ENCODE measurements at places on chromosomes 5 and 9.

DNA sequence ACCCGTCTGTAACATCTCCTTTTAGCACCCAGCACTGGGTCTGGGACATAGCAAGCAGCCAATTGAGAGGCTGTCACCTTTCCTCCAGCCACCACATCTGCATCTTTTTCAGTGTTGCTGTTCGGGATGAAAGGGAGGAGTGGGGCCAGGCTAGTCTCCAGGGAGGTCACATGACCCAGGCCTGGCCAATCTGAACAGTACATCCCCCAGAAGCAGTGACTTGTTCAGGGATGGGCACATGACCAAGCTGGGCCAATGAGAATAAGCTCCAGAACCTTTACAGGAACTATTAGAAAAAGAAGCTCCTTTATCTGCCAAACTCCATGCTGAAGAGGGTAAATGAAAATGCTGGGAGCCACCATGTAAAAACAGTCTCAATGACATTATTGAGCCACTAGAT is 359.0 kb downstream of the SLIT3 start:
- no peak for DNase-seq

GRCh38 chr9:136808806-136809158 is 1.0 kb downstream of the RABL6 start:
- DNase-seq, result no peak

- no peak for DNase-seq
These were observed 109.6 kb downstream of the ZCCHC7 start for GRCh38 chr9:37229882-37230482.

DNA sequence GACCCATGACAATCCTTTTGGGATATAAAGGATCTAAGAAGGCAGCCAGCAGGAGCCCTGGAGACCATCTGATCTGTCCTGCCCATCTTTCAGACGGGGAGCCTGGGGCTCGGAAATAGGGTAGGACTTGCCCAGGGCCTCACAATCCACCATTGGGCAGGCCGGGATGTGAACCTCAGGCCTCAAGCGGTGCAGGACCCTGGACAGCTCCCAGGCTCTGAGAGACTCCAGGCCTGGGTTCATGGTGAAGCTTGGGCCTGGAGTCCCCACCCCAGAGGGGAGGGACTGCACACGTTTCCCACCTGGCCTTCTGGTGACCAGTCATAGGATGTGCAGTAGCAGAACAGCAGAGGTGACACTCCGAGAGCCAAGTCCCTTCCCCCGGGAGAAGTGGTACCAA is 36.6 kb upstream of the RAPGEF1 start:
- no peak for DNase-seq

GRCh38 chr5:139141446-139142204 is 56.5 kb downstream of the SIL1 start:
- DNase-seq, result no peak

DNA sequence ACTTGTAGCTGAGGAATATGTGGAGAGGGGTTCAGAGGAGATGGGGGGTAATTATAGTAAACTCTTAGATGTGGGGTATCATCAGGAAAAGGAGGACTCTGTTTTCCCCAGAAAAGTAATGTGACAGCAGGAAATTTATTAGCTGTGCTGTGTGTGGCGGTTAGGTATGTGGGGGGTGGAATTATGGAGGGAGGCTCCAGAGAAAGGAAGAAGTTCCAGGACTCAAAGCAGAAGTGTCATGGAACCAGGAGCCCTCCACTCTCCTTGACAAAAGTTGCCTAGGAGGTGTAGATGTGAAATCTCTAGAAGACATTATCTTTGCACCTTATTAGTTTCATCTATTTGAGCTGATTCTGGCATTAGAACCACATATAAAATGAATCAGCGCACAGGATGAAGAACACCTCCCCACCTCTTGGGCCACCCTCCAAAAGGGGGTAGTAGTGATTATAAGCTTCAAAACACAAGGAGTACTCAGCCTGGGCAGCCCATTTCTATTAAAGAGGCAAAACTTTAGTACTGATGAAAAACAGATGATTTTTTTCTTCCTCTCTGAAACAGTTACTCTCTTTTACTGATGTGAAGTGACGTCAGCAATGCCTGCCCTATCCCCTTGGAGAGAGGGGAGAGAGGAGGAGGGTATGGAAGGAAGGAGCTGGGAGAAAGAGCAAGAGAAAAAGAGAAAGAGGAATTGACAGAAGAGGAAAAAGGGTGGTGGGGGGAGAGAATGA is 18.2 kb downstream of the NR2F1 start:
- no peak for DNase-seq

DNA sequence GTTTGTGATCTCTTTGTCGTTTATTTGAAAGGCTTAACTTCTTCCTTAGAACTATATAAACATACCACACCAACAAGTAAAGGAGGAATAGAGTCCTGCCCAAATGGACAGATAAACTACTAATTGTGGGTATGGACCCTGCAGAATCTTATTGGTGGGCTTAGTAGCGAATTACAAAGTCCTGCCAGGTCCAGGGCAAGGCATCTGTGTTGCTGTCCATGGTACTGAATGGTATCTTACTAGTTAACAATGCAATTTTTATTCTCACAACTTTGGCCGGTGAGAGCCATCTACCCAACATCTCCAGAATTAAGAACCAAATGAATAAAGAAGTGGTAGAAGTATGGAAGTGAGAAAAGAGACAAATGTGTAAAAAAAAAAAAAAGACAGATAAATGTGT is 1782.4 kb upstream of the WWC1 start:
- no peak for DNase-seq

GRCh38 chr9:112858625-112859147 is 32.0 kb downstream of the SLC46A2 start:
- DNase-seq, result peak; percentile 51

- DNase-seq, result peak; percentile 38
These were observed 1.6 kb upstream of the SEMA6A start for GRCh38 chr5:116576053-116576713.

DNA sequence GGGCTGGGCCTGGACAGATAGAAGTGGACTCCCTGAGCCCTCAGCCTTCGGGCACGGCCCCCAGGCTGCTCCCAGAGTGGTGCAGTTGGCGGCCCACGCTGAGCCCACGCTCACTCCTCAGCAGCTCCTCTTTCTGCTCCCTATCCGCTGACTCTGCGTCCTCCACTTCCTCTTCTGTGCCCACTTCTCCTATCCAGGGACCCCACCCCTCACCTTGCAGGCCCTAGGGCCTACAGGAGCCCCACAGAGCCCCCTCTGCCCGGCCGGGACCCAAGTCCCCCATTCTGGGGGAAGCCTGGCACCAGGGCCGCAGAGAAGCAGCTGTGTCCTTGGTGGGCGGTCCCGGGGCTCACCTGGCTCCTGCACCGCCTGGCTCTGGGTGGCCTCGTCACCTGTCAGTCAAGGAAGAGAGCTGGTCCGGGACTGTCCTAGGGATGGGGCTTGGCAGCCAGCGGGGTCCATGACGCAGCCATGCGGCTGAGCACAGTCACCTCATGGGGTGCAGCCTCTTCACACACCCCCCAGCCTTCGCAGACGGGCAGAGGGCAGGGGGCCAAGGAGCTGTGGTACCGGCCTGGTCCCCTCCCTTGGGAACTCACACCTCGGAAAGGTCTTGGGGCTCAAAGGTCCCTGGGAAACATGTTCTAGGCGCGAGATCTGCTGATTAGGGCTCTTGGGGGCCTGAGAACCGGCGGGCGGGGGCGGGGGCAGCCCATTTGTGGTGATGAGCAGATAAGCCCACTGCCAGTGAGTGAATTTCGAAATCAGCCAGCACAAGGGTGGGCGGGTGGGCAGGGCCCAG is 5.4 kb upstream of the NRARP start:
- no peak for DNase-seq

DNA sequence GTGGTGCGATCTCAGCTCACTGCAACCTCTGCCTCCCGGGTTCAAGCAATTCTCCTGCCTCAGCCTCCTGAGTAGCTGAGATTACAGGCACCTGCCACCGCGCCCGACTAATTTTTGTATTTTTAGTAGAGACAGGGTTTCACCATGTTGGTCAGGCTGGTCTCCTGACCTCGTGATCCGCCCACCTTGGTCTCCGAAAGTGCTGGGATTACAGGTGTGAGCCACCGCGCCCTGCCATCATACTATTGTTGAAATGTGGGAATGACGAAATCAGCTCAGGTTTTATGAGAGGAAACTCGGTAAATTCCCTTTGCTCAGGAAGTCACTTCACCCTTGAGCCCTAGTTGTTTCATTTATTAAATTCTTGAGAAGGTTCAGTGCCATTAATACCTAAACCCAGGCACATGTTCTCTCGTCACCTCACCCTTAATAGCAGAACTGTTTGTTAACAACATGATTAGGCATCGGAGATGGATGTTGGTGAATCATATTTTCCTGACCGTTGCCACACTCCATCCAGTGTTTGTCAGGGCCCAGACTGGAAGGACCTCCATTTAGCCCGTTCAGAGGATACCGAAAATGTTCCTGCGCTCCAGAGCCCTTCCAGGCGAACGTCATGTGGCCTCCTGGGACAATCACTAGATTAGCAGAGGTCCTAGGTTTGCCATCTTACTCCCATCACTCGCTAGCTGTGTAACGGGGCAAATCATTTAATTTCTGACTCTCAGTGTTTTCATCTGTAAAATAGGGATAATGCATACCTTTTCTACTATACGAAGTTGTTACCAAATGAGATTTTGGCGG is 20.0 kb upstream of the CREBRF start:
- DNase-seq, result peak; percentile 75

GRCh38 chr9:97319395-97319794 is 11.9 kb downstream of the CCDC180 start:
- DNase-seq, result no peak

DNA sequence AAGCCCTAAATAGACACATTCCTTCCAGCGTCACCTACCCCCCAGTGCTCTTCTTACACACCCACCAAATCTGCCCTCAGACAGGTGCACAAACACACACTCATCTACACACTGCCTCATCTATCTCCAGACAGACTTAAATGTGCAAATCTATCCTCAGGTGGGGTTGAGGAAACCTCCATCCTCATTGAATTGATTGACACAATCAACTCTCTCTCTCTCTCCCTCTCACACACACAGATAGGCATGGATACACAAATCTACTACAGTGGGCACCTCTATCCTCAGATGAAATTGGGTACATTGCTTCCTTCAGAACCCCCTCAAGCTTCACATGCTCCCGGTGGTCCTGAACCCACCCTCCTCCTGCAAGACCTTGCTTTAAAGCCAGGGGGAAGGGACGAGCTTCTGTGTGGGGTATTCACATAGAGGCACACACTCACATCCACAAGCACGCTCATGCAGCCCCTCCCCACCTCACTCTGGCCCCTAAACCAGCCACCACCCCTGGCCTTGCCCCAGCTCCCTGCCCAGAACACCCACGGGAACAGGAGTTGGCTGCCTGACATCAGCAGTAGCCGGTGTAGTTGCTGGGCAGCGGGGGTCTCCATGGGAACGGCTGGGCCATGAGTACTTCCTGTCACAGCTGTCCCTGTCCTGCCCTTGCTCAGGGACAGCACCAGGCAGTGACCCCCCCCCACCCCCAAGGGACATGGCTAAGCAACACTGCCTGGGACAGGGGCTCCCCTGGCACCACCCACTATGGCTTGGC is 22.8 kb downstream of the PCDH1 start:
- DNase-seq, result no peak

DNA sequence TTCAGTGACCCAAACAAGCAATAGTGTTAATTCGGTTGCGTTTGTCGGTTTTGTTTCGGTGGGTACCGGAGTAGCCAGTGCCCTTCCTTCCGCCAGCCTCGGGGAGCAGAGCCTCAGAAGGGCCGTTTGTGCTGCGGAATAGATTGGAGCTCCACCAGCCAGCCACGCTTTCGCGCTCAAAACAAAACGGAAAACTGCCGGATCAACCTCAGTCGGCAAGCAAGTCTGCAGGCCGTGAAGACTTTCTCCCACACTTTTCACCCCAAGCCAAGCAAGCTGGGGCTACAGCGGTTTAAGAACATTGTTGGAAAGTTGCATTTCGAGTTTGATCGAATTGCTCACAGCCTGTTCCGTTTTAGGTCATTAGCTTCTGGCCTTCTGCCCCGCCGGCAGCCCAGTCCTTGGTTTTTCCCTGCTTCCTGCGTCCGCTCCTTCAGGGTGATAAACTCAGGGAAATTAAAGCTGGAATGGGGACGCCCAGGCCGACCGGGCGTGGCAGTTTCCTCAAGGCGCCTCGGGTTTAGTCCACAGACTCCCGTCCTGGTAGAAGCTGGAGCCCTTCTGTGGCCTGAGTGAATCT is 803 bp upstream of the CCNO start:
- DNase-seq, result no peak

GRCh38 chr9:121222524-121223171 is 21.0 kb upstream of the RAB14 start:
- no peak for DNase-seq

DNA sequence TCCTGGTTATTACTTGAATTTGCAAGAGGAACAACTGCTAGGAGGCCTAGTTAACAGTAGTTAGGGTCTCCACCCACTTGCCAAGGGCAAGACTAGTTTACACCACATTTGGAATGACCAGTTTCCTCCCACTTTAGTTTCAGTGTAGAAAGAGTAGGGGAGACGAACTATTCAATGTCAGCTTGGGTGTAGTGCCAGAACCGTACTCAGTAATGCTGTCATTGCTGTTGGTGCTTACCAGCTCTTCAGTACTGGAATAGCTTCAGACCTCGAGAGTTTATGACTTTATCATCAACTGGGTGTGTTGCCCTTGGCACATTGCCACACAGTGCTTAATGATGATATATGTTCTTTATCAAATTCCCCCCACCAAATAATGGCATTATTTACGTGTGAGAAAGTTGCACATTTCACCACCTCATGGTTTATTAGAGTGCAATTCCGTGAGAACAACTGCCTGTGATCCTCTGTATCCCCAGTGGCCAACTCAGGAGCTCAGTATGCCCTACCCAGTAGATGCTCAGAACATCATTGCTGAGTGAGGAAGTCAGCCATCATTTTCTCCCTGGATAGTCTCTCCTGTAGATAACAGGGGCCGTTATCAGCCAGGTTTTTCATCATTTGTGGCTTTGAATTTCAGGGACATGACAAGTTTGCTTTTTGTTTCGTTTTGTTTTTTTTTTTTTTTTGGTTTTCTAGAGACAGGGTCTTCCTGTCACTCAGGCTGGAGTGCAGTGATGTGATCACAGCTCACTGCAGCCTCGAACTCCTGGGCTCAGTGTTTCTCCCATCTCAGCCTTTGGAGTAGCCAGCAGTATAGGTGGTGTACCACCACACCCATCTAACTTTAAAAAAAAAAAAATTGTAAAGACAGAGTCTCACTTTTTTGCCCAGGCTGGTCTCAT is 67.3 kb downstream of the DOCK8 start:
- no peak for DNase-seq

GRCh38 chr9:115980054-115980453 is 173.5 kb upstream of the PAPPA start:
- no peak for DNase-seq

- DNase-seq, result no peak
These were observed 463.6 kb upstream of the CD180 start for GRCh38 chr5:67660149-67660548.

- no peak for DNase-seq
These were observed 9.1 kb downstream of the SARDH start for GRCh38 chr9:133728856-133729616.

DNA sequence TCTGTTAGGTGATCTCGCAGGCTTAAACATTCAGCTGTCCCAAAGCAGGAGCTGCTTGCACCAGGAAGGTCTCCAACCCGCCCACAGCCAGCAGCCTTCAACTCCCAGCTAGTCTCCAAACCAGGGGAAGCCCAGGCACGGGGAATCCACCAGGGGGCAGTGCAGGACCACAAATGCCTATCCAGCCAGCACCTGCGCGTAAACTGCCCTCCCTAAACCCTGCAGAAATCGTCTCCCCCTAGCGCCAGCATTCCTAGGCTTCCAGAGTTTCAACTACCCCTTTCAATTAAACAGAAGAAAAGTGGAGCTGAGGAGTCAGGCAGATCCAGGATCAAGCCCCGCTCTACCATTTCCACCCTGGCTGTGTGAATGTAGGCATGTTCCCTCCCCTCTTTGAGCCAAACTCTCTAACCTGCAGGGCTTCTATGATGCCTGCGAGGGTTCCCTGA is 72.0 kb downstream of the HRH2 start:
- peak; percentile 81 for DNase-seq

Data from stimulated activated naive B cell treated with anti-CD40 and anti-IgM and Interleukin-4, amounts not matched to agents 10 μg/mL and 1 μg/mL and 100 μg/mL, for 72 hours (primary cell).